ENCODE measurements at places on chromosomes 4 and X. TPM values are rescaled to one million over a fixed set of nuclear protein-coding genes. Genes with fewer than 3 reads are reported as not detected.

ZNF330 gene
- total RNA-seq, result 58.0 TPM

PLK4 gene
- 2.0 TPM for total RNA-seq

VCX3B gene
- not detected for total RNA-seq

HCCS gene
- 24.0 TPM for total RNA-seq

WDR17 gene
- total RNA-seq, result 1.2 TPM

- DNase-seq, result no peak
These were observed 403.9 kb downstream of the PCDH7 start for GRCh38 chr4:31124008-31124585.

- no peak for DNase-seq
These were observed 121.3 kb upstream of the AMOT start for GRCh38 chrX:112961981-112962380.

DNA sequence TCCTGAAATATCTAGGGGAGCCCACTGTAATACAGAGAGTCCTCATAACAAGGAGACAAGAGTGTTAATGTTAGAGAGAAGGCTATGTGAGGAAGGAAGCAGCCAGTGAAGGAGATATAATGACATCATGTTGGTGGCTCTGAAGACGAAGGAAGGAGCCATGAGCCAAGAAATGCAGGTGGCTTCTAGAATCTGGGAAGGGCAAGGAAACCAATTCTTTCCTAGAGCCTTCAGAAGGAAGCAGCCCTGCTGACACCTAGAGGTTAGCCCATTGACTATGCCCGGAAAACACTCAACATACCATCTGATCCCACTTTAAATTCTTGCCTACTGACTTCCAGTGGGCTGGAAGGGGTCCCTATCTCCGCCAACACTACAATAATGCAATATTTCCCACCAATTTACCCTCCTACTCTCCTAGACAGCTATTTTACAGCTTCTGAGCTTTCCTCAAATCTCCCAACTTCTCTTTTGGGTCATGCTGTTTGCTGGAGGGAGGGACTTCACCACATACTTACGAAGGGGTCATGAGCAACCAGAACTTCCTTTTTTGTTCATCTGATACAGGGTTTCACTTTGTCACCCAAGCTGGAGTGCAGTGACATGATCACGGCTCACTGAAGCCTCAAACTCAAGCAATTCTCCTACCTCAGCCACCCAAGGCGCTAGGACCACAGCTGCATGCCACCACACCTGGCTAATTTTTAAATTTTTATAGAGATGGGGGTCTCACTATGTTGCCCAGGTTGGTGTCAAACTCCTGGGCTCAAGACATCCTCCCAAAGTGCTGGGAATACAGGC is 25.2 kb upstream of the G3BP2 start:
- DNase-seq, result no peak

- no peak for DNase-seq
These were observed 1375.0 kb upstream of the ADGRL3 start for GRCh38 chr4:59825104-59825503.

GRCh38 chr4:115780835-115781234 is 667.4 kb upstream of the NDST4 start:
- DNase-seq, result no peak

DNA sequence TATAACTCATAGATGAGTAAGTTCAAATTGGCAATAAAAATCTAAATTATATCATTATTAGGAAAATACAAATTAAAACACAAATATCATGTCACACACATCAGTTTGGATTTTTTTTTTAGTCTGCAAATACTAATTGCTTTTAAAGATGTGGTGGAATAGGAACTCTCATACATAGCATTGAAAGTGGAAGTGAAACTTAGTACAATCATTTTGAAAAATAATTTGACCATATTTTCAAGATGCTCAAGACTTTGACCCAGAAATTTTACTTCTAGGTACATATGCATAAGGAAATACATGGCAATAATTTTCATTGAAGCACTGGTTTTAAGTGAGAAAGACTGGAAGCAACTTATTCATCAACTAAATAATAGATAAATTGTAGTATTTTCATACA is 147.5 kb upstream of the SMIM31 start:
- DNase-seq, result no peak

DNA sequence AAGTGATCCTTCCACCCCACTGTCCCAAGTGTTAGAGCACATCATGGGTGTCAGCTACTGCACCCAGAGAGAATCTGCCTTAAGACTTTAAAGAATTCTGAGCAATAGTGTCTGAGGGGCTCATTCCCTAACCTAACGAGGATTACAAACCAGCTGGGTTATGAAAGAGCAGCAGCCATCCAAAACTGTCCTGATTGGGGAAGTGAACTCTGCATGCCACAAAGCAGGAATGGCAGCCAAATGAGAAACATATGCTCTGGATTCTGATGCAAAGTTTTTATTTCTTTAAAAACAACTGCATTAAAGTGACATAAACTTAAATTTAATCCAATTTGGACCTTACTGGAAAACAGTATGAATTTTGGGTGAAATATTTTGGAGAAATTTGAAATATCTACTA is 103.2 kb downstream of the ANXA3 start:
- no peak for DNase-seq

DNA sequence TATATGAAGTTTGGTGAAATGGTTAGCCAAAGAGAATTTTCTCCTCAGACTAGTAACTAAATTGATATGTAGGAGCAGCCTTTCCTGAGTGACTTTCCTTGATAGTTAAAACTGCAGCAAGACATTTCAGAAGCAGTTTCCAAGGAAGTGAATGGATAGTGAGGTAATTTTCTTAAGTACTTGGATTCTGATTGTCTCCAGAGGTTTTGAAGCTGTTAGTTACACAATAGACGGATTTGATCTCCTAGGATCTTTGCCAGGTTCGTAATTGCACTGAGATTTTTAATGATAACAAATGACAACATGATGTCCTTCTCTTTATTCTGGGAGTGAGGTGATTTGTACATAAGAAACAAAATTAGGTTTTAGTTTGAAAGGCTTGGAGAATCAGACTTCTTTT is 29.2 kb downstream of the PRRG1 start:
- no peak for DNase-seq

GRCh38 chr4:66048861-66049260 is 378.6 kb upstream of the EPHA5 start:
- DNase-seq, result no peak

All from right atrium auricular region (tissue), 2 donors.